NCI-H2081 (cell line): ENCODE measurements at places on chromosomes 6 and 20.
A peak's percentile ranks its signal among the peaks of the same experiment; 100 is the strongest.

DNA sequence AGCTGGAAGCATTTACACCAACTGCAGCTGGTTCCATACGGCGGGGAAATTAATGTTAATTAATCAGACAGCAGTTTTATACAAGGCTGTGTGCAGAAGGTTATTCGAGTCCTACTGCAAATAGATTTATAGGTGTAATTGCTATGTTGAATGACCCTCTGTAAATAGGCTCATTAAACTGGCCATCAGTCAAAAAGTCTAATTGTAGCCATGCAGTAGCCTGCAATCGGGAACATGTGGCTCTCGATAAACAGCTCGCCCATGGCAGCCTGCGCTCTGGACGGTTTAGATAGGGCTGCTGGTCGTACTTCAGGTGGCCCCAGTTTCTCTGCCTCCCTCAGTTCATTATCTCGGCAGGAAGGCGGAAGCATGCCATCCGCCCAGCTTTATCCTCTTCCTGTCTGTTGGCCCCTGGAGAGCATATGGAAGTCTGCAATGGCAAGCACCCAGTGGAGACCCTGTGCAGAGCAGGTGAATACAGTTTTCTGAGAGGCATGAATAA lies 143.2 kb downstream of the MBOAT1 start:
- DNase-seq = peak; percentile 92

DNA sequence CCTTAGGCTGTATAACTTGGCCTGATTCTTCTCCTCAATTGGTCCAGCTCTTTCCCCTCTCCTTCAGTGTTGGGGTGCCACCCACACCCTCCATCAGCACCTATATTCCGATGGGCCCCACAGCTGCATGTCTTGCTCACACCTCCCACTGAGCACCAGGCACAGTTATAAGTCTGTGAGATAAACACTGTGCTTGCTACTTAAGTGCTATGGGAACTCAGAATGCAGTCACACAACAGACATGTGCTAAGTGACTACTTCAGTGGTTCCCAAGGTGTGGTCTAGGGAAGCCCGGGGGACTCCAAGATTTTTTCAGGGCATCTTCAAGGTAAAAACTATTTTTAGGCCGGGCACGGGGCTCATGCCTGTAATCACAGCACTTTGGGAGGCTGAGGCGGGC lies 7.3 kb downstream of the ZC3H12D start:
- no peak for DNase-seq

DNA sequence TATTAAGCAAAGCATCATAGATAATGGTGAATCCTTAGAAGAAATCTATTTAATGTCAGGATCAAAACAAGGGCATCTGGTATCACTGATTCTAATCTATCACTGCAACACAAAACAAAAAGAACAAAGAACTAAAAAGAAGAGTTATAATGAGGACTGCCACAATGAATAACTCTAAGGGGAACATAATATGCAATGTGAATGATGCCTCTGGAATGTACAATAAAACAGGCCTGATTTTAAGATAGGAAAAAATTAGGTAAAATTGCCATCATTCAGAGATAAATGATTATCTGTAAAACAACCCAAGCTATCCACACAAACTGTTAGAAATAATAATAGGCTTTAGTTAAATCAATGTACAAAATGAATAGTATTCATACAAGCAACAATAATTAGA lies 936.7 kb upstream of the CITED2 start:
- DNase-seq = no peak

DNA sequence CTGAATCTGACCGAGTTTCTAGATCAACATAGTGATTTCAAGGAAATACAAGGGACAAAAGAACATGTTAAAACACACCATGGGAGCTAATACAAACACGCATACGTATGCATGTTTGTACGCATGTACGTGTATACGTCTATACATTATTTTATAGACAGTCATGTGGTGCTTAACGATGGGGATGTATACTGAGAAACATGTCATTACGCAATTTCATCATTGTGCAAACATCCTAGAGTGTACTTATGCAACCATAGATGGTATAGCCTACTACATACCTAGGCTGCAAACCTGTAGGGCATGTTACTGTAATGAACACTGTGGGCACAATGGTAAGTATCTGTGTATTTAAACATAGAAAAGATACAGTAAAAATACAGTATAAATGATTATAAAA lies 25.0 kb upstream of the NELFCD start:
- no peak for DNase-seq

GRCh38 chr6:160177220-160177619 lies 55.6 kb downstream of the SLC22A1 start:
- no peak for DNase-seq

DNA sequence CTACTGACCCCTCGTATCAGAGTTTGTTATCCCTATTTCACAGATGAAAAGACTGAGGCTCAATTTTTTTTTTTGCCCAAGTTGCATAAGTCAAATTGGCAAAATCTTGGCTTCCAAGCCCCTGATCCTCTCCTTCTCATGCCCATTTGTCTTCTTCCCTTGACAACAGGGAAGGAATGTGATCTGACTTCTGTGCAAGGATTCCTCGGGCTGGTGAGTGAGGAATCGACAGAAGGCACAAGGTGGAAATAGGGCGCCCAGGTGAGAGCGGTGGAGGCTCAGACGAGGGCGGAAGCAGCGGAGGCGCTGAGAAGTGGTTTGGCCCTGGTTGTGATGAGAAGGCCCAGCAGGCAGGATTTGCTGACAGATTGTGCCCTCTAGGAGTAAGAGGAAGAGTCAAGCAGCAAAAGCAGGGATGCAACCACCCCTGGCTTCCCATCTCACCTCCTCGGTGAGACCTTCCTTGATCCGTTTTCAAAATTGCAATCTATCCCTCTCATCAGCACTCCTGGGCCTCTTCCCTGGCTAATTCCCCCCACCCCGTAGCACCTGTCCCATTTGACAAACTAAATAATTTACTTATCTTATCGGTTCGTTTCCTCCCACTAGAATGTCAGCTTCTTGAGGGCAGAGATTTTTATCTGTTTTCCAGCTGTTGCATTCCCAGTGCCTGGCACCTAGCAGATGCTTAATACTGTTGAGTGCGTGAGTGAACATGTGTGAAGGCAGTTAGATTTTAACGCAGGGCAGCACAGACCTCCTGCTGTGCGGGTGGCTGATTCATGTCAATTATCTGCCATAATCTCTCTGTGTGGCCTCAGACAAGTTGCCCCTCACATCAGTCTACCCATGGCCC lies 3.7 kb upstream of the SIRPA start:
- DNase-seq = no peak

DNA sequence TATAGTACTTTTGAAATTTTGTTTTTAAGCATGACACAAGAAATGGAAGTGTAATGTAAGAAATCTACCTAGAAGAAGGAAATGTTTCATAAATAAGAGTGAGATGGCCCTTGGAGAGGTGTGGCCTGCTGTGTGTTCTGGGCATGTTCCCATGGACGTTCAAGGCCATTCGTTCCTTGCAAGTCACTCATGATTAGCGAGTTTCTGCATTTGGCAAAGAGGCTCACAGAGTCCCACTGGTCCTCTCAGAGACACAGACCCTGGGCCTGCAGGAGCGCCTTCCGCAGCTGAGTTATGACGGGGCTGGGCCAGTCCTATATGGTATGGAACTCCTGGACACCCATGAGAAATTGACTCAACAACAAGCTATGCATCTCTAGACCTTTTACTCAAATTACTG lies 7.2 kb downstream of the THBS2 start:
- no peak for DNase-seq

DNA sequence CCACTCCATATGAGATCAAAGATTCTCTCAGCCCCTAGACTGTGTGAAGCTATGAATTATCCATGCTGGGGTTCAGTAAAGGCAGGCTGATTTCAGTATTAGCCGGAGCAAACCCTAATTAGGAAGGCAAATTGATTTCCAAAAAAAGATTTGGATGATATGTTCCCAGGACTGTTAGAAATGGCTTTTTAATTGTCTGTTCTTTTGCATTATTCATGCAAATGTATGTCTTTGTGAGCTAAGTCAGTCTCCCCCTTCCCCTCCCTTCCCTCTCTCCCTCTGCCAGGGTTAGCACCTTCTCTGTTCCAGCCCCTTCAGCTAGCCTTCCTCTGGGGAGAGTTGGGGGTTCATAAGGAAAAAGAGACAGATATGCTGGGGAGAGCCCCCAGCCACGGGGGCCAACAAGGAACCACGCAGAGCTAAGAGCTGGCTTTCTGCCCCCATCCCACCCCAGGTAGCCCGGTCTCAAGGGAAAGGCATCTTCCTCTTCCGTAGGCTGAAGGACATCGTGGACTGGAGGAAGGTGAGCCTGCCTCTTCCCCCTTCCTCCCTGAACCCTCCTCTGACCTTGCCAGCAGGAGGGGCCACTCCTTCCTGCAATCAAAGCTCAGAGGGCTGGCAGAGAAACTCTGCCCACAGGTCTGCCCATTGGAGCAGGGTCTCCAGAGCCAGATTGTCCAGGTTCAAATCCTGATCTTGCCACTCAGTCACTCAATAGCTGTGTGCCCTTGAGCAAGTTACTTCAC lies 32.3 kb downstream of the PDRG1 start:
- no peak for DNase-seq

DNA sequence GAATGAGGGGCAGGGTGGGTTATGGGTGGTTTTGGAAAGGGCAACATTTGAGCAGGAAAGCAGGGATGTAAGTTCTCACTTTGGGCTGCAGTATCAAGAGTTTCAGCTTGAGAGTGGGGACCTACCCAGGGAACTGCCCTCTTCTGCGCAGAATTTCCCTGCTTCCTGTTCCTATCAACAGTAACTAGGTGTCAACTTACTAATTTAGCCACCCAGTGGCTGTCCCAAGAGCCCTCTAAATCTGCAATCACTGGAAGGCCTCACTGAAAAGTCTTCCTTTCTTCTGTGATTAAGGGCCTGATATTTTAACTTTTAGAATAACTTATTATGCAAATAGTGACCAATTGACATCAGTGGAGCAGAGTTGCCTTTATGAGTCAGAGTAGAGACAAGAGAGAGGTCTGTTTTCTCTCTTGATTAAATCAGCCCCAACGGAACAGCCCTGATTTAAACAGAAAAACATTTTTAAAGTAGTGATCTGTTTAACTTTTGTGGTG lies 118.2 kb upstream of the RIPOR2 start:
- no peak for DNase-seq

DNA sequence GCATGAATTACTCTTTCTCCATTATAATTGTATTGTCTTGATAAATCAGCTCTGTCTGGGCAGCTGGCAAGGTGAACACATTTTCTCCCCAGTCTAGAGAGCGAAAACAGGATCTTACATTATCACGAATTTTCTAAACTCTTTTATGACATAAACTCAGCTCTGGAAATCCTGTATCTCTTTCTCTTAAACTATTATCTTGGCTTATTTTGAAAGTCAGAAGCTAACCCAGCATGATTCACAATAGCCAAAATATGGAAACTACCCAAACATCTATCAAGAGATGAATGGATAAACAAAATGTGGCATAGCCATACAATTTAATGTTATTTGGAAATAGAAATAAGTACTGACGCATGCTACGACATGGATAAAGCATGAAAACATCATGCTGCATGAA lies 25.9 kb upstream of the AGPAT4 start:
- no peak for DNase-seq

GRCh38 chr20:4894981-4895381 lies 106.3 kb downstream of the SLC23A2 start:
- no peak for DNase-seq

GRCh38 chr20:23020230-23021018 lies 14.7 kb upstream of the SSTR4 start:
- no peak for DNase-seq

- no peak for DNase-seq
Measured at GRCh38 chr6:69883551-69883950, 17.2 kb downstream of the COL19A1 start.

- peak; percentile 82 for DNase-seq
Measured at GRCh38 chr20:31652917-31653396, 15.2 kb downstream of the COX4I2 start.

DNA sequence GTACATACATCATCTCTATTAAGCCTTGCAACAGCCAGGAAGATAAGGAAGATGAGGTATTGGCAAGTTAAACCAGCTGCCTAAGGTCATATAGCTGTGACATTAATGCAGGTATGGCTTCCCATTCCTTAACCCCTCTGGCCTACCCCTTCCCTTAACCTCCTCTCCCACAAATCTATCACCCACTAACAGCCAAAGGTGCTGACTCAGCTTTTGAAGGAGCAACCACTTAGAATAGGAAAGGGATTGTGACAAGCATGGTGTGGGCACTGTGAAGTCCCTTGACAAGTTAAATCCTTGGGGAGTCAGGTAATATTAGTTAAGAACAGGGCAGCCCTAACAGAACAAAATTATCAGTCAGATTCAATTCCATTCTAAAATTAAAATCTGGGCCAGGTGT lies 5.4 kb upstream of the SH3BGRL2 start:
- DNase-seq = no peak
